ENCODE measurements at places on chromosomes 4 and X.
A peak's percentile ranks its signal among the peaks of the same experiment; 100 is the strongest.

DNA sequence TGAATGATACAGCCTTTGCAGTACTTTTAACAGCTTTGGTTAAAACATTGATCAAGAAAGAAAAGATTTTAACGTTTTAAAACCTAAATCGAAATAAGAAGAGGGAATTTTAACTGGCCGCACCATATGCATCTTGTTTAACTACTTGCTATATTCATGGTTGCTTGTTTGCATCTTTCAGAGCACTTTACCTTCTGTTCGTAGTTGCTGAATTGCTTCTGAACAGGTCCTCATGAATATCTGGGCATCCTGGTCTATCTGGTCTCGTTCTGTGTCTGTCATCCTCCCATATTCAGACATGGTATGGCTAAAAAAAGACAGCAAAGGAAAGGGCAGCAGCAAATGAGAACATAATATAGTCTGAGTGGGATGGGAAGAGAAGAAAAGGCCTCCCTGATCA lies 72.3 kb downstream of the NSG1 start:
- no peak for DNase-seq

DNA sequence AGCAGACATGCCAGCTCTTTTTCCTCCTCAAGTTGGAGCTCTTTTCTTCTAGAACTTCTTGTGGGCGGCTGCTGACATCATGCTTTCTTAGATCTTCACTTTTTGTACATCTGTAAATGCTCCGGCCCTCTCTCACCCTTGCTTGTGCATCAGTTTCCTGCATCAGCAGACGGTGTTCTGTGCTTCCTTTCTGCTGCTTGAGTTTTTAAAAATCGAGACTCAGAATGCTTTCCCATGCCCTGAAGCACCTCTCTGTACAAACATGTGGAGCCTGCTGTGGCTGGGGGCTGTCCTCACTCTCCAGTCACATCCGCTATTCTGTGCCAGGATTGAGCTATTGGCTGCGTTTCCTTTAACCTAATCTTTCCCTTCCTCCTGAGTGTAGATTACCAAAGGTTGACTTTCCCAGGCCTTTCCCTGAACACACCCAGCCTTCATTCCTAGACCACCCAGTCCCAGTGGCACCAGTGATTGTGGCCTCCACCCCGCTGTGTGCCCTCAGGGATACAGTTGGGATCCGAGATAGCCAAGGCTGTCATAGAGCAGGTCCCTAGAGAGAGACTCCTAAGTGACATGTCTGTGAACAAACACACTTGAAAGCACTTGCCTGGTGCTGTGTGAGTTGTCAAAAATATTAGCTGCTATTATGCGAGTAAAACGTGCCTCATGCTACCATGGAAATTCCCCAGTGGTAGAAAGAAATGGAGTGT lies 41.9 kb downstream of the TNIP2 start:
- DNase-seq: no peak

DNA sequence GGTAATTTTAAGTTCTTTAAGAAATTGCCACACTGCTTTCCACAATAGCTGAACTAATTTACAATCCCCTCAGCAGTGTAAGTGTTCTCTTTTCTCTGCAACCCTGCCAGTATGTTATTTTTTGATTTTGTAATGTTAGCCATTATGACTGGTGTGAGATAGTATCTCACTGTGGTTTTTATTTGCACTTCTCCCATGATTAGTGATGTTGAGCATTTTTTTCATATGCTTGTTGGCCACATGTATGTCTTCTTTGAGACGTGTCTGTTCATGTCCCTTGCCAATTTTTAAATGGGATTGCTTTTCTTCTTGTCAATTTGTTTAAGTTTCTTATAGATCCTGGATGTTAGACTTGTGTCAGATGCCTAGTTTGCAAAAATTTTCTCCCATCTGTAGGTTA lies 86.1 kb downstream of the BMP3 start:
- no peak for DNase-seq

- no peak for DNase-seq
Observed at GRCh38 chrX:19639056-19639455, 123.7 kb upstream of the MAP3K15 start.

DNA sequence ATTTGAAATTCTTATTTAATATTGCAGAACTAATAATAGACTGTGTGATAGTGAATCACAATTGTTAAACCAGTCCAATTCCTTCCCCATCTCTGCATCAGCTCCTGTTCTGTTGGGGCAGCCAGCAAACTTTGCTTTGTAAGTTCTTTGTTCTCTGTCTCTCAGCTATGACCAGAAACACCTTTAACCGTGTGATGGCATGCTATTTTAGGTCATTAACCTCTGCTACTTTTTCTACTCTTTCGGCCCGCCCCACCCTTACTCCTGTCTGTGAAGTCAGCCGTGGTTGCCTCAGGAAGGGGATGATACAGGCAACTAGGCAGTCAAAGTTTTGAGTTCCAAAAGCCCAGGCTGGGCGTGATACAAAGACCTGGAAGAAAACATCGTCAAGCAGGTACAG lies 51.3 kb upstream of the EGFL6 start:
- DNase-seq: no peak

GRCh38 chrX:12804655-12805054 lies 13.4 kb downstream of the PRPS2 start:
- DNase-seq: no peak

GRCh38 chrX:52425775-52426174 lies 57.0 kb downstream of the XAGE2 start:
- no peak for DNase-seq

GRCh38 chrX:66050140-66050569 lies 10.3 kb upstream of the VSIG4 start:
- no peak for DNase-seq

- DNase-seq: no peak
Observed at GRCh38 chr4:36677112-36677511, 395.7 kb downstream of the DTHD1 start.

DNA sequence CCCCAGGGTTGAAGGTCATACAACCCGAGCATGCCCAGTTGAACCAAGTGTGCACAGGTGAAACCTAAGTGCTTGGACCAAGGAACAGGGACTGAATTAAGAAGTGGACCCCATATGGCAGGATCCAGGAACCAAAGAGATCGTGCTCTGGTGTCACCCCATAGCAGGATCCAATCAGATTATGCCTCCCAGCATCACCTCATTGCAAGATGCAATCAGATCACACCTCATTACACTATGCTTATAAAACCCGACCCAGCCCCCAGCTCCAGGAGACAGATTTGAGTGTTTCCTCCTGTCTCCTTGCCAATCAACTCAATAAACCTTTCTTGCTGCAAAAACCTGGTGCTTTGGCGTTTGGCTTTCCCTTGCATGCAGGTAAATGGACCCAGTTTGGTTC lies 37.6 kb downstream of the EFHC2 start:
- DNase-seq: no peak

DNA sequence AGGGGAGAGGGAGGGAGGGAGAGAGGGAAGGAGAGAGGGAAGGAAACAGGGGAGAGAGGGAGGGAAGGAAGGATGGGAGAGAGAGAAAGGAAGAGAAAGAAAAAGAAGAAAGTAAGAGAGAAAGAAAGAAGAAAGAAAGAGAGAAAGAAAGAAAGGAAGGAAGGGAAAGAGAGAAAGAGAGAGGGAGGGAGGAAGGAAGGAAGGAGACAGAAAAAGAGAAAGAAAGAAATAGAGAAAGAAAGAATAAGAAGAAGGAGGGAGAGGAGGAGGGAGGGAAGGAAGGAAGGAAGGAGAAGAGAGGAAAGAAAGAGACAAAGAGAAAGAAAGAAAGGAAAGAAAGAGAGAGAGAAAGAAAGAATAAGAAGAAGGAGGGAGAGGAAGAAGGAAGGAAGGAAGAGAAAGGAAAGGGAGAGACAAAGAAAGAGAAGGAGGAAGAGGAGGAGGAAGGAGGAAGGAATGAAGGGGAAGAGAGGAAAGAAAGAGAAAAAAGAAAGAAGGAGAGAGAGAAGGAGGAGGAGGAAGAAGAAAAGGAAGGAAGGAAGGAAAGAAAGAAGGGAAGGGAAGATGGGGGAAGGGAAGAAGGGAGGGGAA lies 189.6 kb downstream of the PARM1 start:
- DNase-seq: no peak

GRCh38 chrX:15781961-15782699 lies 8.2 kb upstream of the ZRSR2 start:
- DNase-seq: no peak

DNA sequence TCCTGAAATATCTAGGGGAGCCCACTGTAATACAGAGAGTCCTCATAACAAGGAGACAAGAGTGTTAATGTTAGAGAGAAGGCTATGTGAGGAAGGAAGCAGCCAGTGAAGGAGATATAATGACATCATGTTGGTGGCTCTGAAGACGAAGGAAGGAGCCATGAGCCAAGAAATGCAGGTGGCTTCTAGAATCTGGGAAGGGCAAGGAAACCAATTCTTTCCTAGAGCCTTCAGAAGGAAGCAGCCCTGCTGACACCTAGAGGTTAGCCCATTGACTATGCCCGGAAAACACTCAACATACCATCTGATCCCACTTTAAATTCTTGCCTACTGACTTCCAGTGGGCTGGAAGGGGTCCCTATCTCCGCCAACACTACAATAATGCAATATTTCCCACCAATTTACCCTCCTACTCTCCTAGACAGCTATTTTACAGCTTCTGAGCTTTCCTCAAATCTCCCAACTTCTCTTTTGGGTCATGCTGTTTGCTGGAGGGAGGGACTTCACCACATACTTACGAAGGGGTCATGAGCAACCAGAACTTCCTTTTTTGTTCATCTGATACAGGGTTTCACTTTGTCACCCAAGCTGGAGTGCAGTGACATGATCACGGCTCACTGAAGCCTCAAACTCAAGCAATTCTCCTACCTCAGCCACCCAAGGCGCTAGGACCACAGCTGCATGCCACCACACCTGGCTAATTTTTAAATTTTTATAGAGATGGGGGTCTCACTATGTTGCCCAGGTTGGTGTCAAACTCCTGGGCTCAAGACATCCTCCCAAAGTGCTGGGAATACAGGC lies 25.2 kb upstream of the G3BP2 start:
- DNase-seq: no peak

DNA sequence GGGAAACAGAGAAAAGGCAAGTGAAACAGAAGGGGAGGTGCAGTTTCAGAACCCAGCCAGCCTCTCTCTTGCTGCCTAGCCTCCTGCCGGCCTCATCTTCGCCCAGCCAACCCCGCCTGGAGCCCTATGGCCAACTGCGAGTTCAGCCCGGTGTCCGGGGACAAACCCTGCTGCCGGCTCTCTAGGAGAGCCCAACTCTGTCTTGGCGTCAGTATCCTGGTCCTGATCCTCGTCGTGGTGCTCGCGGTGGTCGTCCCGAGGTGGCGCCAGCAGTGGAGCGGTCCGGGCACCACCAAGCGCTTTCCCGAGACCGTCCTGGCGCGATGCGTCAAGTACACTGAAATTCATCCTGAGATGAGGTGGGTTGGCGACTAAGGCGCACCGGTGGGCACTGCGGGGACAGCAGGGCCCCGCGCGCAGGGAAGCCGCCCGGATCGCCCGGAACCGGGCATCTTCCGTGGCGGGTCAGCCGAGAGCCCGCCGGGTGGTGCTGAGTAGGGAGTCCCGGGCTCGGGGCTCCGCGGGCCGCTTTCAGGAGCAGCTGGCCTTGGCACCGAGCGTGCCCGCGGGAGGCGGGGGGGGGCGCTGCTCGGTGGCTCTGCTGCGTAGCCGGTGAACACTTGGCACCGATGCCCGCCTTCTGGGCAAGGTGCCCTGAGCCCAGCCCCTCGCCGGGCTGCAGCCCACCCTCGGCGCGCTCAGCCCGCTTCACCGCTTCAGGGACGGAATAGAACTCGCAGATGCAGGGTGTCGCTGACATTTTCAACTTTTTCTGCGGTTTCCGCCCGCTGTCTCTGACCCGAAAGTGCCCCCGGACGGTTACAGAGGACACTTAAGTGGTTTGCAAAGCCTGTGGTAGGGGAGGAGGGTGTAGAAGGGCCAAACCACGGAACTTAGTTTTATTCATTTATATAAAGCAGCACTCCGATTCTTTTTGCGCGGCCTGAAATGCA lies at the start of gene CD38:
Gene CD38 (plus strand): TSS at position 40 of the 953 bp plus-strand sequence. CDS start 87 bp downstream, at position 127.
- DNase-seq: peak; percentile 43

DNA sequence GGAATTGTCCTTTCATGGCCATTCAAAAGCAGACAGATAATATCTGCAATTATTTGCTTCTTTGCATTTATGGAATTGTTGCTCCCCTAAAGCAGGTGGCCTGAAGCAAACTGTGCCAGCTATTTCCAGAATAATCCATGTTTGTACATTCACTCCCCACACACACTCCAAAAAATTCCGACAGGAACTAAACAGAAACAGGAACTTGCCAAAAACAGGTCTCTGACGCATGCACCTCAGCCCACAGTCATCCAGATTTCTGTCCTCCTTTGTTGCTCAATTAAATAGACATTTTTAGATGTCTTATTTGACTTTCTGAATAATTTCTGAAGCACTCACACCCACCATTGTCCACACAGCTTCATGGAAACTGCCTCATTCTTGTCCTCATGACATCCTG lies 71.5 kb upstream of the EDNRA start:
- no peak for DNase-seq

DNA sequence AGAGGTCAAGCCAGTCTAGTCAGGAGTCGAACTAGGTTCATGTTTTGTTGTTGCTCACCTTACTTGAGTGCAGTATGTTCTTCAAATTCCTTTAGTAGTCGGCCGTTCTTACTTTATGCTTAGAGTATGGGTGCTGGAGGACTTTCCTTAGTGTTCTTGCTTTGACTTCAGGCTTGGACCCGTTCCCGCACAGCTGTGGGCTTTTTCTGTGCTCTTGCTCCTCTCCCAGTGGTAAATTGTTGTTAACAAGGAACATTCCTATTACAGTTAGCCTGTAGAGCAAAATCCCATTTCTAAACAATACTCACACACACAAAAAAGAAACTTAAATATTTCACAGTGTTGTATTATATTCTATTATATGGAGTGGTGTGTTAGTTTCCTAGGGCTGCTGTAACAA lies 113.5 kb downstream of the RAP1GDS1 start:
- DNase-seq: no peak

DNA sequence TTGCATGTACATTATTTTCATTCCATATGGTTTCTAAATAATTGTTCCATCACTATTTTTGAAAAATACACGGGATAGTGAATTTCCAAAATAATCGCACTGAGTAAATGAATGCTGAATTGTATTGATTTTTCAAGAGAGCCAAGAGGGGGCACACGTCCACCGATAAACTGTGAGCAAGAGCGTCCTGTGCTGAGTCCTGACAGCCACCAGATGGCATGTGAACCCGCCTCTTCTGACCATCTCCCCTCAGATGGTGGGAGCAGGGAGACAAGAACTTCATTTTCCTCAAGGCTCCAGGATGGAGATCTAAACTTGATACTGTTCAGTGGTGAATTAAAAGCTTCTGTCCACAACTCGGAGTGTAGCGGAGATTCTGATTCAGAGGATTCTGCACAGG lies 30.6 kb upstream of the IL9R start:
- DNase-seq: no peak

GRCh38 chr4:15930314-15930713 lies 8.2 kb downstream of the FGFBP1 start:
- no peak for DNase-seq

DNA sequence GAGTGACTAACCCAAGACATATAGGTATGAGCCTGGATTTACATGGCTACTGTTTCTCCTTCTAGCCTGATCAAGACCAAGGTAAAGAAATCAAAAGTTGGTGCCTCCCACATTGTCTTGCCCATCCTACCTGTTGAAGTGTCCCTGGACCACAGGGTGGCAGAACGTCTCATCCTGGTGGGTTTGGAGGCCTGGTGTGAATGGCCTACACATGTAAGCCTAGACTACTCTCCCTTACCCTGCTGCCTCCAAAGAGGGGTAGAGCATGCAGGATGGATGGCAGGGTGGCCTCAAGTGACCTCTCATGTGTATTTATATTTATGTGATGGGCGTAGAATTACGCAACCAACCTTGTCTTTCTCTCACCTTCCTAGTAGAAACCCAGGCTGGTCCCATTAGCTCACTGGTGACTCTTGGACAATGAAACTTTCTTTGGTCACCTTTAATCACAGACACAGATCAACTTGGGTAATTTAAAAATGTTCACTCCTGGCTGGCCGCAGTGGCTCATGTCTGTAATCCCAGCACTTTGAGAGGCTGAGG lies 73.3 kb upstream of the SOD3 start:
- DNase-seq: no peak

GRCh38 chr4:4689694-4690440 lies 148.0 kb upstream of the STX18 start:
- no peak for DNase-seq
